BE2C (cell line): ENCODE measurements at places on chromosomes 16 and 17.

DNA sequence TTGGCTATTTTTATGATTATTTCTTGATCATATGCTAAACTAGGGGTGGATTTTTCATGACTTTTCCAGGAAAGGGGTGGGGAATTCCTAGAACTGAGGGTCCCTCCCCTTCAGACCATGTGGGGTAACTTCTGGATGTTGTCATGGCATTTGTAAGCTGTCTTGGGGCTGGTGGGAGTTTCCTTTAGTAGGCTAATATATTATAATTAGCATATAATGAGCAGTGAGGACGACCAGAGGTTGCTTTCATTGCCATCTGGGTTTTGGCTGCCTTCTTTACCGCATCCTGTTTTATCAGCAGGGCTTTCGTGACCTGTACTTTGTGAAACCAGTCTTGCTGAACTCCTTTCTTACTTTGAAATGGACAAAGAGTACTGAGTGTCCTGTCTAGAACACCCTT is 40.4 kb upstream of the ABCA5 start:
- no peak for DNase-seq

- DNase-seq = peak; percentile 76
Measured at GRCh38 chr17:1762901-1763898, 1.3 kb downstream of the SERPINF1 start.

DNA sequence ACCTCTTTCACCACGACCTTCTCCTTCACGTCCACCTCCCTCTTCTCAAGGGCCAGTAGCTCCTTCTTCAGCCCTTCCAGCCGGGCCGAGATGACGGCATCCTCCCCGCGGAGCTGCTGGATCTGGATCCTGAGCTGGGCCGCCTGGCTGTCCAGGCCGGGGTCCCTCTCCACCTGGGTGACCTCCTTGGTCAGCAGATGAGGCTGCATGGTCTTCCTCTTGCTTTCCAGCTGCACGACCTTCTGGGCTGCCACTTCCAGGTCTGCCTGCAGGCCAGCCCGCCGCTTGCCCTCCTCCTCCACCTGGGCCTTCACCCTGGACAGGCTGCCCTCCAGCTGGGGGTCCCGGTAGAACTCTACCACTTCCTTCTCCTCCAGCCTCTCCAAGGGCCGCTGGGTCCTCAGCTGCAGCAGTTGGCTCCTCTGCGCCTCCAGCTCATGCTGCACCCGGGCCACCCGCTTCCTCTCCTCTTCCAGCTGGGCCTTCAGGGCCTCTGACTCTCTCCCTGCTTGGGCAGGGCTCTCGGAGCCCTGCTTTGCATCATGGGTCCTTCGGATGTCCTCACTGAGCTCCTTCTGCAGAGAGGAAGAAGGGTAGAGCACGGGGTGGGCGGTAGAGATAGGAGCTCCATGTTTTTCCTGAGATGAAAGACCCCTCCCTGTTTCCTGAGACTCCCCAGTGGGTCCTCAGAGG is 9.5 kb downstream of the CDK3 start:
- DNase-seq = no peak

GRCh38 chr17:78112518-78113471 is 15.8 kb downstream of the TMC6 start:
- peak; percentile 91 for DNase-seq

DNA sequence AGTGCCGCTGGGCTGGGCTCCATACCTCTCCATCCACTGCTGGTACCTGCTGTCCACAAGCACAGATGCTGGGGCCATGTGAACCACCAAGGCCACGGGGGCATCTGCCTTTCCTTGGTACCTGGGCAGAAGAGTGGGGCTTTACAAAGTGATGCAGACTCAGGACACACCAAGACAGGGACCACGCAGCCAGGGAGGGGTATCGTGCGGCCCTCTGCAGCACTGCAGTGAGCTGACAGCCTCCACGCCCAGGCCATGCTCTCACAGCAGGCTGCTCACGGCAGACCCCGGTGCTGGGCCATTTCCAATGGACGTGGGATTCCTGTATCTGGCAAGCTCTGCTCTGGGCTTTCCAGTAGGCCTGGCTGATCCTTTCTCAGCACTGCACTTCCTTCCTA is 14.4 kb downstream of the ELAC2 start:
- no peak for DNase-seq

DNA sequence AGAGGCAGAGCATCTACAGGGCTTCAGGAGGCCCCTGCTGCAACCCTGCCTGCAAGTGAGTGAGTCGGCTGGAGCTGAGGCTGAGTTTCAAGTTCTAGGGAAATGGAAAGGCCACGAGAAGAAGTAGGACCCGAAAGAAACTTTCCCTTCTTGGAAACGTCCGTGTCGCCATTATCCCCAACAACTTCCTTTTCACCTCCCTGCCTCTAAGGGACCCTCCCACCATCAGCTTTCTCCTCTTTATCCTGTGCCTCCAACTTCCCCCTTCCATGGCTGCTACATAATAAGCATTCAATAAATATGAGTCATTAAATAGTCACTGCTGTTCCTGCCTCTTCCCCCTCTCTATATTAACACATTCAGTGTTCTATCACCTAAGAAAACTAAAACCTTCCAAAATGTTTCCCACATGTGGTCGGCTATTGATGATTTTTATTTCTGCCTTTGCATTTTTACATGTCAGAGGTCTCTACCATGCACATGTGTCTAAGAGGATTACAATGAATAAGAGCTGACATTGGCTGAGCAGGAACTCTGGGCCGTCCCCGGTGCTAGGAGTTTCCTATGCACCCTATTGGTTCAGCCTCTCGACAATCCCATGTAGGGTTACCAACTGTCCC is 115.9 kb upstream of the TNRC6C start:
- no peak for DNase-seq

DNA sequence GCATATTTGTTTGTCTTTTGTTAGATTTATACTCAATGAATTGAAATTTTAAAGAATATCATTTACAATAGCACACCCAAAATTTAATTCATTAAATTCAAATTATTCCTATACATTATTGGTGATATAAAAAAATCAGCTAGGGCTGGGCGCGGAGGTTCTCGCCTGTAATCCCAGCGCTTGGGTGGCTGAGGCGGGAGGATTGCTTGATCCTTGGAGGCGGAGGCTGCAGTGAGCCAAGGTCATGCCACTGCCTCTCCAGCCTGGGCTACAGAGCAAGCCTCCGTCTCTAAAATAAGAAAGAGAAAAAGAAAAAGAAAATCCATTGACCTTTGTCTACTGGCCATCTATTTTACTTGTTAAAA is 4.5 kb upstream of the PRDM7 start:
- DNase-seq = peak; percentile 37

GRCh38 chr17:13355054-13355453 is 246.7 kb downstream of the HS3ST3A1 start:
- DNase-seq = no peak

DNA sequence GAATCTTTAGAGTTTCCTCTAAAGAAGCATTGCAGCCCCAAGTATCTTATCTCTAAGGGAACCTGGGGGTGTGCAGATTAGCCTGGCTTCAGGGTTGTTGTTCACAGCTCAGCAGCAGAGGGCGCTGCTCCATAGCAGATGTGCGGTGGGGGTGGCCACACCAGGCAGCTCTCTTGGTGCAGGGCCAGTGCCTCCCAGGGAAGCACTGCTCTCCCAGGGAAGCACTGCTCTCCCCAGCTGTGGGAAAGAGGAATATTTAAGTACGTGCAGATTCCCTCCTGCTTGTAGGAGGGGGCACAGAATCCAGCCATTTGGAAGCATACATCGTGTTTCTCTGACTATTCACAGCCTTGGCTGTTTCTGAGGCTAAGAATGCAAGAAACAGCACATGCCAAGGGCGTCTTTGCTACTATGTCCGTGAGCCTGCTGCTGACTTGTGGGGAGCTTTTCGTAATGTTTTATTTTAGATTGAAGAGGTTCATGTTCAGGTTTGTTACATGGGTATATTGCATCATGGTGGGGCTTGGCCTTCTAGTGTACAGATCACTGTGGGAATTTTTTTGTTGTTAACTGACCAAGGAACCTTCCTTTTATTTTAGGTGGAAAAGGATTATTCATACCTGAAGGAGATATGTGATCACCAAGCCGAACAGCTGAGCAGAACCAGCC is 217.8 kb downstream of the SPECC1 start:
- peak; percentile 56 for DNase-seq

DNA sequence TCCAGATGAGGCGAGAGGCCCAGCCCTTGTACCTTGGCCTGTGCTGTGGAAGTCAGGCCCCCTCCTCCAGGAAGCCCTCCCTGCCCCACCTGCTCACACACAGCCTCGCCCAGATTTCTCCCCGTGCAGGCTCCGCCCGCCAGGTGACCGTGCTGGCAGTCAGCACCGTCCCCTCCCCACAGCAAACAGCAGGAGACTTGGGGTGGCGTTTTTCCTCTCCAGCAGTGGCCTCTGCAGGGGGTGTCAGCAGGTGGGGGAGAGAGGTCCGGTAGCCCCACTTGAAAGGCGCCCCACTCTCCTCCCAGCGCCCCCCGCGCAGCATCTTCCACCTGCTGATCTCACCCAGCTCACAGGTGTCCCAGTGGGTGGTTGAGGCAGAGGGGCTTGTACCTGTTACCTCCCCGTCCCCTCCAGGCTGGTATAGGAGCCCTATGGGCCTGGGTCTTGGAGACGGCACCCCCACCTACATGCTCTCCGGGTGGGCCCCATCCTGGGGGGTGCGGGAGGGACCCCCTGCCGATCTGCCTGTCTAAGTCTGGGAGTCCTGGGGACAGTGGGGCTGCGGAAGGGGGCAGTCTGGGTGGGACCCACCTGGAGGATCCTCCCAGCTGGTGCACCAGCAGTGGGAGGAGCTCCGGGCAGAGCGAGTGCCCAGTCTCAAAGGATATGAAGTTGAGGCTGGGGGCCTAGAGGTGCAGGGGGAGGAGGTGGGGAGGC is 4.2 kb upstream of the C1QTNF8 start:
- no peak for DNase-seq

DNA sequence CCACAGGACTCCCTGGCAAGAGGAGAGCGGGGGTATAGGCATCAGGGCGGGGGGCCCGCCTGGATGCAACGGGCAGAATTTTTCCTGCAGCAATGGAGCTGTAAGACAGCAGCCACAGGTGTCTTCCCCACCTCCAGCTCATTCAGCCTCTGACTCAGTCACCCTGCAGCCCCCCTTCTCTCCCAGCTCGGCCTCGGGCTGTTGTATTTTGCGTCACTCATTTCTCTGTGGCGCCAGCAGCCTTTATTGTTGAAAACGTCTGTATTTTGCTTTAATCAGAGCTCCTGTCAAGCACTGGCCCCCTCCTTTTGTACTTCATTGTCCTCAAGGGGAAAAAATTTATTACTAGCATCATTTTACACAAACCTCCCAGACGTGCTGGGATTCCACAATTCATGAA is 117.7 kb downstream of the WSCD1 start:
- no peak for DNase-seq
